ENCODE measurements at places on chromosomes 1 and 21.

- DNase-seq: no peak
These were observed 1.3 kb downstream of the CMPK1 start for GRCh38 chr1:47334765-47335435.

DNA sequence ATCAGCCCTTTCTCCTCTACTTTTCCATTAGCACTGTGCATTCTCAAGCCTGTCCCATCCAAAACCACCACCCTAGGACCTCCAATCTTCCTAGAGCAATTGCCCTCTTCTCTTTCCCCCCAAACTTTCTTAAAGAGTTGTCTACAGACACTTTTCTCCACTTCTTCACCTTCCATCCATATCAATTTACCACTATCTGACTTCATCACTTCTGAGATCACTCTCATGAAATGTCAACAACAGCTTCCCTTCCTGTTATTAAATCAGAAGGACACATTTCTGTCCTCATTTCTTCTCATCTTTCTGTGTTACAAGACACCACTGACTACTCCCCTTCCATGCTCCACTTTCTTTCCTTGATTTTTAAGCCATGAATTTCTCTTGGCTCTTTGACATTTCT is 36.0 kb upstream of the CFAP298 start:
- DNase-seq: no peak

DNA sequence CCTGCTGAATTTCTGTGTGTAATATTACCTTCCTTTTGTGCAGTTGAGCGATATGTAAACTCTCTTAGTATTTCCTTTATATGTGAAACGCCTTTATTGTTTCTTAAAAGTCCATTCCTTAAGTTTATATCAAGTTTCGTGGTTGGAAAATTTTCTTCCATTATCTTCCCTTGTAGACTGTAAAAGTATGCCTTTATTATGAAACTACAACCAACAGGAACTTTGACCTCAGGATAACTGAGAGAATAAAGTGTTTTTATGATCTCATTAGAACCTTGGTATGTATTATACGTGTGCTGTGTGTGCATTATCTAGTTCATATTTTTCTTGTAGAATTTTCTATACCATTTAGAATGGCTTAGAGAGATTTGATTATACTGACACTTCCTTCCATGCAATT is 3.1 kb upstream of the CDC14A start:
- DNase-seq: no peak

GRCh38 chr21:46394595-46395104 is 64.0 kb upstream of the DIP2A start:
- no peak for DNase-seq

- no peak for DNase-seq
These were observed 452.9 kb downstream of the SETD4 start for GRCh38 chr21:35607406-35607805.

DNA sequence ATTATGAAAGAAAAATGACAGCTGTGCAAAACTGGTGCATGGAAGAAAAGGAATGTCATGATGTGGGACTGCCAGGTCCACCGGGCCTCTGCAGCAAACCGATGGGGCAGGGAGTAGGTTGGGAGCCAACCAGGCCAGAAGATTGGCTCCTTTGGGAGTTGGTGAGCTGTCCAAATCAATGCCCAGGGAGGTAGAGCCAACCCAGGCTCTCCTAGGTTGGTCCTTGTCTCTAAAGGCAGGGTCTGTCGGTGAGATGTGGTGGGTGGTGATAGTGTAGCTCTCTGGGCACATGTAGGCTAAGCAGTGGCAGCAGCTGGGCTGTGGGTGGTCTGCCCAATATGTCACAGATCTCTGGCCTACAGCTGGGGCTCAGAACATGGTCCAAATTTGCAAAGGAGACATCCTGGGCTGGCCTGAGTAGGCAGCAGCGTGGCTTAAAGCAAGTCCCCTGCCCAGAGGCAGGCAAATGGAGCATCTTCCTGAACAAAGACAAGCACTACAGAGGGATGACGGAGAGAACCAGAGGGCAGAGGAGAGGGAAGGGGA is 61.2 kb upstream of the PRDX6 start:
- no peak for DNase-seq

GRCh38 chr1:1308756-1309250 is 406 bp downstream of the PUSL1 start:
- DNase-seq: no peak

GRCh38 chr1:1891349-1892078 is 627 bp upstream of the GNB1 start:
- no peak for DNase-seq

DNA sequence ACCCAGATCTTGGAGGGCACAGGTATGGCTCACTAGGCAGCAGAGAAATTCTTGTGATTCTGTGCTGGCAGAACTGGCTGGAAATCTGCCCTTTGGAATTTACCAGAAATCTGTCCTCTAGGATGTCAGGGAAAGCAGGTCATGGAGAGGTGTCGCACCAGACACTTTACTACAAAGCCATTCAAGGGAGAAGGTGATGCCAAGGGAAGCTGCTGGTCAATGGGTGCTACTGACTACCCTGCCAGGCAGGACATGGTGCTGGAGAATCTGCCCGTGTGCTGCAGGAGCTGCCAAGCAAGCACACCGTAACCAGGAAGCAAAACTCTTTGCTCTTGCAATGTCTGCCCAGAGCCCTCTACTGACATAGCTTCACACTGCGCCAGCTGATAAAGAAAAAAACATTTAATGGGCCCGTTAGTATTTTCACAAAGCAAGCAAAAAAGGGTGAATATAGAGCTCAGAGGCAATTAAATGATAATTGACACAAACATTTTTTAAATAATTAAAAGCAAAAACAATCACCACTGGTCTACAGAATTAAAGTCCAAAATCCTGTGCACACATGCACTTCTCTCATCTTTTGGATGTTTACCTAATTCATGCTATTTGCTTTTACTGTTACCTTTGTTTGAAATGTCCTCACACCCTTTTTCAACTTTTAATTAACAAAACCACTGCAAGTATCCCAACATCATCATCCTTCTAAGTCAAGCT is 7.2 kb upstream of the FBXO28 start:
- DNase-seq: peak; percentile 36

DNA sequence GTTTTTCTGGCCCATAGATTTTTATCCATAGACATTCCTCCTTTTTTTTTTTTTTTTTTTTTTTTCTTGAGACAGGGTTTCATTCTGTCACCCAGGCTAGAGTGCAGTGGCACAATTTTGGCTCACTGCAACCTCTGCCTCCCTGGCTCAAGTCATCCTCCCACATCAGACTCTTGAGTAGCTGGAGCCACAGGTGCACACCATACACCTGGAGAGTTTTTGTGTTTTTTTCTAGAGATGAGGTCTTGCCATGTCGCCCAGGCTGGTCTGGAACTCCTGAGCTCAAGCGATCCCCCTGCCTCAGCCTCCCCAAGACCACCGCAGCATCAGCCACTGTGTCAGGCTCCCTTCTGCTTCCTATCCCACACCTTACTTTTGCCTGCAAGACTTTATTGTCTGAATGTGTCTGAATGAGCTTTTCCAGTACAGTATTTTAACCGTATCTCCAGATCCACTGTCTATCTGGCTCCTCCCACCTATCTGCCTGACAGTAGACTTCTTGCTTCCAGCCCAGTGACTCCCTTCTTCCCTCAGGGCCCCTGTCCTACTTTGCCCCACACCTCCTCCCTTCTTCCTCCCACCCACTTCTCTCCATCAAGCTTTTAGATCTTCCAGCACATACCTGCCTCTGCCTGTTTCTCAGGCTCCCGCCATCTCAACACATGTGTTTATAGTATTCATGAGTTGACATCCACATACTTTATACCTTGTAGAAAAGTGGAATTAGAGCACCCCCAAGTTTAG is 6.1 kb downstream of the C1orf21 start:
- DNase-seq: no peak

GRCh38 chr1:2523891-2524609 is 2.3 kb downstream of the PANK4 start:
- DNase-seq: no peak

DNA sequence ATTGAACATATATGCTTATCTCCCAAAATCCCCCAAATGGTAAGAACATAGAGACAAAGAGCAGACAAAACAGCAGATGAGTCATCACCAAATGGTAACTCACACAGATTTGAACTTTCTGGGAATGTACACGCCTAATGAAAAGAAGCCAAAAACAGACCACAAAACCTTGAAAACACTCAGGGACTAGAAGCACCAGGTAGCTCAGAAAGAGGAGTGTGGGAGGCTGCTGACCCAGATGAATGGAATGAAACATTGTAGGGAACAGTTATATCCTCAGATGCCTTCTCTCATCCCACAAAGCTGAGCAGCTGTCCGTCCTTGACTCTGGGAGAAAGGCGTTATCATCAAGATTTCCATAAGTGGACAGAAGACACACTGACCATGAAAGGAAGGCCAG is 307.0 kb upstream of the USP25 start:
- no peak for DNase-seq

GRCh38 chr1:84720221-84720780 is 30.0 kb upstream of the SSX2IP start:
- no peak for DNase-seq

- DNase-seq: no peak
These were observed 54.6 kb downstream of the MATN1 start for GRCh38 chr1:30668546-30669327.

DNA sequence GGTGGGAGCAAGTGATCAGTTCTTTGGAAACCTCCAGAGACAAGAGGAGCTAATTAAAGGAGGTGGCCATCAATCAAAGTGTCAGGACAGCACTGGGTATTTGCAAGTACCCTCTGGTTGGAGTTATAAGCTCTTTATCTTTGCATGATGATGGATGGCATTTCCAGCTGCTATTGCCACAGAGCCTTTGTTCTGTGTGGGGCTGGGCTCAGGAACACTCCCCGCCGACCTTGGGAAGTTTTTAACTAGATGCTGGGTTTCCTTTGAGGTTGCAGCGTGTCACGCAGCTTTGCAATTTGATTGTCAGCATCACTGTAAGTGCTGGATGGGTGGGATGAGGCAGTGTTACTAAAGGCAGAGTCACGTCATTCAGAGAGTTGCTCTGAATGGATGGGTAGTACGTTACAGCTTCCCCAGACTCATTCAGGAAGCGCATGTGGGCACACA is 68.9 kb downstream of the CNIH3 start:
- DNase-seq: no peak

GRCh38 chr1:220552672-220553260 is 24.8 kb downstream of the MARK1 start:
- no peak for DNase-seq

DNA sequence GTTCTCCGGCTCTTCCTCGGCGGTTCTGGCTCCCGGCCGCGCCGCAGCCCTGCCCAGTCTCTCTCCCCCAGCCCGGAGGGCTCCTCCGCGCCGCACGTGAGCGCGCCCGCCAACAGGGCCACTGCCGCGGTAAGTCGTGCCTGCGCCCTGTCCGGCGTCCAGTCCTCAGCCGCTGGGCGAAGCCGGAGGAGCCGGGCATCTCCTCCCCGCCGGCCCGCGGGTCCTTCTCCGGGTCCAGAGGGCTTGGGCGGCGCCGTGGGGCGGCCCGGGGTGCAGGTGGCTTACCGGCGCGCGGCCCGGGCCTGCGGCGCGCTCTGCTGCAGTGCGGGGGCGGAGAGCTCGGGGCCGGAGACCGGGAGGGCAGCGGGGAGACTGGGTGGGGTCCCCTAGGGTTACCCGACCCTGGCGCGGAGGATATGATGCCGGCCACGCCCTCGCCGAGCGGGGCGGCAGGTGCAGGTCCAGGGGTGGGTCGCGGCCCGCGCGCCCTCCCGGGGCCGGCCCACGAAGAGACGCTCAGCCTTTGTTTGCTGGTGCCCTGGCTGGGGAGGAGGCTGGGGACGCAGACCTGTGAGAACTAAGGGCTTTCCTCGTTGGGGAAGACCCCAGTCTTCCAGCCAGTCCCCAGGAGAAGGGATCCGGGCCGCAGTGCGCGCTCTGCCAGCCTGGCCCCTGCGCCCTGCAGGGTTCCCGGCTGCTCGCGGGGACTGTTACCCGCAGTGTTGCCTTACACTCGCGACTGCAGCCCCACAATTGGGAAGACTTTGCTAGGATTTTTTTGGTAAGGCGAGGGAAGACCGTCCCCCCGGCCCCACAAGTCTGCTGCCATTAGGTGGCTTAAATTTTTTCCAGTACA is at the start of gene DOP1B:
TSS of gene DOP1B (plus strand) at position 10 of the 856 bp plus-strand sequence. CDS start 7,910 bp downstream, outside the sequence.
- no peak for DNase-seq

- no peak for DNase-seq
These were observed 633 bp downstream of the THEMIS2 start for GRCh38 chr1:27872802-27873551.

GRCh38 chr1:99992760-99993467 is 23.1 kb downstream of the SLC35A3 start:
- DNase-seq: no peak

DNA sequence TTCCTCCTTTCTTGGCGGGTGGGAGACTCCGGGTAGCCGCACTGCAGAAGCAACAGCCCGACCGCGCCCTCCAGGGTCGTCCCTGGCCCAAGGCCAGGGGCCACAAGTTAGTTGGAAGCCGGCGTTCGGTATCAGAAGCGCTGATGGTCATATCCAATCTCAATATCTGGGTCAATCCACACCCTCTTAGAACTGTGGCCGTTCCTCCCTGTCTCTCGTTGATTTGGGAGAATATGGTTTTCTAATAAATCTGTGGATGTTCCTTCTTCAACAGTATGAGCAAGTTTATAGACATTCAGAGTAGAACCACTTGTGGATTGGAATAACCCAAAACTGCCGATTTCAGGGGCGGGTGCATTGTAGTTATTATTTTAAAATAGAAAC is 2.5 kb downstream of the OLIG2 start:
- no peak for DNase-seq

GRCh38 chr1:110477041-110477440 is 26.1 kb downstream of the PROK1 start:
- DNase-seq: peak; percentile 35

DNA sequence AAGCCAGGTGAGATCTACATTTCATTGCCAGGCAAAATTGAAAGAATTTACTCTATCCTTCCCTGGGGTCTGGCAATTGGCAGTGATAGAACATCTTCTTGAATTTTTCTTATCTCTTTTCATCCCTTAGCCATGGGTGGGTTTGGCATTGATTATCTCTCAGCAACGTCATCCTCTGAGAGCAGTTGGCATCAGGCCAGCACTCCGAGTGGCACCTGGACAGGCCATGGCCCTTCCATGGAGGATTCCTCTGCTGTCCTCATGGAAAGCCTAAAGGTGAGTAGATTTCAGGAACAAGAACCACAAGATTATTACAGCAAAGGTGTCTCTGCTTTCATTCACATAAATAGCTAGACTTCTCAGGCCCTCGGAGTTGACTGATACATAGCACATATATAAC is 39.3 kb downstream of the NCF2 start:
- no peak for DNase-seq

- DNase-seq: no peak
These were observed 5.1 kb downstream of the MINDY1 start for GRCh38 chr1:151001602-151002001.

- no peak for DNase-seq
These were observed 22.3 kb upstream of the CASQ2 start for GRCh38 chr1:115790846-115791245.

GRCh38 chr1:235818632-235819136 is 48.0 kb downstream of the LYST start:
- DNase-seq: no peak

DNA sequence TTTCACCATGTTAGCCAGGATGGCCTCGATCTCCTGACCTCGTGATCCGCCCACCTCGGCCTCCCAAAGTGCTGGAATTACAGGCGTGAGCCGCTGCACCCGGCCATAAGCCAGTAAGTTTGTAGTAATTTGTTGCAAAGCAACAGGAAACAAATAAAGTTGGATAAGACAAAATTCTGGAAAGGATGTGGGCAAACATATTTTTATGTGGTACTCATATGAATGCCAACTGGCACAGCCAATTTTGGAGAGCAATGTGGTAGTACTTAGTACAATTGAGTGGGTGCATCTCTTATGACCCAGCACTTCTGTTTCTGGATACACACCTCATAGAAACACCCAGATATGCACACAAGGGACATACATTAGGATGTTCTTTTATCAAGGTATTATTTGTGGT is 8.4 kb upstream of the IL12RB2 start:
- DNase-seq: no peak
